Fibroblast of skin of abdomen (primary cell): ENCODE measurements at places on chromosomes 6 and 20.
A peak's percentile ranks its signal among the peaks of the same experiment; 100 is the strongest.

DNA sequence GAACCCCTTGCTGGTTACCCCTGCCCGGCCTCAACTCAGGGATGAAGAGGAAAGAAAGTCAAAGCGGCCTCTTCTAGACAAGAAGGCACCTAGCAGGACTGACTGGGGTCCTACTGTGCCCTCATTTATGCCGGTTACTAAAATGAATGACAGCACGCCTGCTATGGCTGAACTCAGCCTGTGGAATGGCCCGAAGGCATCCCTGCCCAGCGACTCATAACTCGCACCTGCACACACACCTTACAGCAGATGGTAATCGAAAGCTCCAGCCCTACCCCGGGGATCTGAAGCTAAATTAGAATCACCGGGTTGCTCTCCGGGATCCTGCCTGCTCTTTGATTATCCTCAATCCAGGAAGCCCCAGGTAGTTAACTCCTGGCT lies 747 bp upstream of the TXNDC5 start:
- DNase-seq, result no peak

DNA sequence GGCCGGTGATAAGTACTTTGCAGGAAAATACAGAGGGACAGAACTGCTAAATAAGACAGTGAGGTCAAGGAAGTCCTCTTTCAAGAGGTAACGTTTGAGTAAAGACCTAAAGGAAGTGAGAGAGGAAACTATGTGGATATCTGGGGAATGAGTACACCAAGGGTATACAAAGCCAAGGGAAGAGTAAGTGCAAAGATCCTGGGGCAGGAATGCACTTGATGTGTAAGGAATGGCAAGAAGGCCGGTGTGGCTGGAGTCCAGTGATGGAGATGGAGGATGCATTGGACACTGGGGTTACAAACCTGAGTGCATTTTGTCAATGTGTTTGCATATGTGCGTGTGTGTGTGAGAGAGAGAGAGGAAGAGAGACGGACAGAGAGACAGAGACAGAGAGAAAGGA lies 32.1 kb upstream of the TGM2 start:
- DNase-seq, result no peak

DNA sequence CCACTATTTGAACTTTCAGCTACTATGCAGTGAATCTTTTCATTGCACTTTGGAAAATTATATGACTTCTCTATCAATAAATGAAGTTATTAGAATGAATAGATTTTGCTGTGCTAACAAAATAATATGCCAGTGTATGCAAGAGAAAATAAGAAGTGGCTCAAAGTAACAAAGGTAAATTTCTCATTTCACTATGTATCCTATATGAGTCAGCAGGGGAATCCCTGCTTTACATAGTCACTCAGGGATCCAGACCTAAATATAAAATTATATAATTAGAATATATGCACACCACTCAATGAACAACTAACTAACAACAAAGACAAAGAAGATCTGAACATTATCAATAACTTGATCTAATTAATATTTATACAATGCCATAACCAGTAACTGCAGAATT lies 390.8 kb upstream of the IRAK1BP1 start:
- DNase-seq, result no peak

GRCh38 chr6:27049863-27050781 lies 197.4 kb upstream of the PRSS16 start:
- no peak for DNase-seq

DNA sequence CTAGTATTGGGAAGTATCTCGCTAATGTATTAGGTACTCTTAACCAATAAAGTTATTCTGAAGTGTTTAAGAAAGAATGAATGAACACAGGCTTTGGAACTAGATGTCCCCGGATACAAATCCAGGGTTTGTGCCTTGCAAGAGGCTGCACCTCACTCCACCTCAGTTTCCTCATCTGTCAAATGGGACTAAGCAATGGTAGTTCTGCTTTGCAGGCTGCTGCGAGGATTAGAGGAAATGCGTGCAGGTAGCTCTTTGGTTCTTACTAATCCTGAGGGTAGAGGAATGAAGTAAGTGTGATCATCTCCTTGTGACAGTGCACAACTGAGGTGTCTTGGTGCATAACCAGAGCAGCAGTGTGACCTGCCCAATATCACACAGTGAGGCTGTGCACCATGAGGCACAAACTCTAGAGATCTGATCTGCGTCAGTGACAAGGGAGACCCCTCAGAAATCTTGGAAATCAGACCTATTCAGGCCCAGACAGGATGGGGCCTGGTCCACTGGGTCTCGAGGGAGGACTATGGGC lies 26.7 kb downstream of the ADA start:
- no peak for DNase-seq

GRCh38 chr20:7426890-7427496 lies 513.3 kb downstream of the HAO1 start:
- no peak for DNase-seq

DNA sequence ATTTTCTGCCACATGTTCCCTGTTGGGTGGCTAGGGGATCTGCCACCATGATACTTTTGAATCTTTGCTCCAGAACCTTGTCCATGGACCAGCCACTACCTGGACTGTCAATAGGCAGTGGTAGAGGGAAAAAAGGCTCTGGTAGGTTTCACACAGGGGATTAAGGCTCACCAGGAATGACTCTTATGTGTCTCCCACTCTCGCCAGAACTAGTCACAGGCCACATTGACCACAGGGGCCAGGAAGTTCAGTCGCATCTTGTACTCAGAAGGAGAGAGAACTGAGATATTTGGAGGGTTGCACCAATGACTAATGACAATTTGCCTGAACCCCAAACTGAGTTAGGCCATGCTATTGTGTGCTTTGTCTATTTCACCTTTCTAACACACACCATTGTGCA lies 23.6 kb upstream of the APCDD1L start:
- peak; percentile 25 for DNase-seq

GRCh38 chr6:40185486-40185885 lies 251.2 kb upstream of the MOCS1 start:
- DNase-seq, result no peak

GRCh38 chr6:20911712-20912111 lies 377.5 kb downstream of the CDKAL1 start:
- no peak for DNase-seq

GRCh38 chr6:27019651-27020552 lies 227.6 kb upstream of the PRSS16 start:
- DNase-seq, result peak; percentile 89

DNA sequence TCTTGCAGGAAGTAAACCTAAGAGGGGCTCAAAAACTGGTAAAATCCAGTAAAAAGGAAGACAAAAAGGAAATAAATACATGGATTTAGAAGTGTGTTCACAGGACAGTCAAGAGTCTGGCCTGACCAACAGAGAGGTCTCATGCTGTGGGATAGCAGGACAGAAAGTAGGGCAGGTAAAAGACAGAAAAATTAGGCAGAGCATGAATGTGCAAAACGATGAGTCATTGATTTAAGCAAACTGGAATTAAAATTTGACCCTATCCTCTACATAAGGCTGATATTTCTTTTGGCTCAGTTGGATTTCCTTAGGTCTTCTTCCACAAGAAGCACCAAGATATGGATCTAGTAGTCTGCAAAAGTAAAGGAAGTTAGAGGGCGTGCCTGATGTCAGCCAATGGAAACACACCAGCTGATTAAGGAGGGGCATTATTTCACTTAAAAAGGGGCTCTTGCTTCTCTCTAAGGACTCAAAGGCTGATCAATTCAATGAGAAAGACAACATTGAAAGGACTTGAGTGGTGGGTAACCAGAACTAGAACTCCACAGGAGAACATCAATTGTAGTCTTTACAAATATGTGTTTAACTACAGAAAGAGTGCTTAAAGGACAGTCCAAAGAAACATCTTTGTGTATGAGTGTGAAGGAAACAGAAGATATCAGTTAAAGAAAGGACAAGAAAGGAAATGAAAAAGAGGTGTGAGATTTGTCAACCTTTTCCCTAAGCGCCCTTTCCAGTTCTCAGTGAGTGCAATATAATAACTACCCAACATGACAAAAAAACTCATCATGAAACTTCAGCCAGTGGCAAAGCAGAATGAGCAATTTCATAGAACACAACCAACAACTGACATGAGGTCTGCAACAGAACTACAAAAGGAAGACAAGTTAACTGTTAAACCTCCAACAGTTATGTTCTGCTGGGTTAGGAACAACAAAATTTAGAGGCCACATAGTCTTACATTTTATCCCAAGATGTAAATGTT lies 19.4 kb upstream of the MYB start:
- no peak for DNase-seq

DNA sequence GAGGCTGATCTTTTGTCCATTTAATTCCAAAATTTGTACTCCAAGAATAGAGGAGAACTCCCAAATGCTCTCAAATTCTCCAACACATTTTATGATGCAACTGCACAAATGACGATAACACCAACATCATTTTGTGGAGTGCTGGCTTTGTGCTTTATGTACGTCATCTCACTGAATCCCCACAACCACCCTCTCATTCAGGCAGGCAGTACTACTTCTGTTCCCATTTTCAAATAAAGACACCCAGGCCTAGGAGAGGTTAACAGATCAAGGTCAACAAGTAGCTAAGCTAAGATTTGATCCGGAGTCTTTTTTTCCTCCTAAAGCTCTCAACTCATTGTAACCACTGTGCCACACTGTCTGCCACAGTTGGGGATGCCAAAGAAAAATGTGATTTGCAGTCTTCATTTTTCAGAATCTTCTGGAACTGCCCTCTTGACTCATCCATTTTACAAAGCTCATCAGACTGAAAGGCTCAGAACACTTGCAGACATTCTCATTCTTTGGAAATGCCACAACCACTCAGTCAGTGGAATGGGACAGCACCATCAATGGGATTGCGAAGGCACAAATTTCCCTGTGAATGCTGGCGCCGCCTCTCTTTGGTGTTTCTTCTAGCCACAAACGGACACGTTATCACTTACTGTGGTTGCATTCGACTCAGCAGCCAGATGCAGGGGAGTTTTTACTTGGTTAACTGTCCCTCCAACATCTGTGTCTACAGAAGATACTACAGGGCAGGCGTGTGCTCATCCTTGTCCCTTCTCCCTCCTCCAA lies 184.4 kb downstream of the GJA10 start:
- peak; percentile 34 for DNase-seq

GRCh38 chr6:113921299-113921904 lies 49.5 kb downstream of the HDAC2 start:
- no peak for DNase-seq

DNA sequence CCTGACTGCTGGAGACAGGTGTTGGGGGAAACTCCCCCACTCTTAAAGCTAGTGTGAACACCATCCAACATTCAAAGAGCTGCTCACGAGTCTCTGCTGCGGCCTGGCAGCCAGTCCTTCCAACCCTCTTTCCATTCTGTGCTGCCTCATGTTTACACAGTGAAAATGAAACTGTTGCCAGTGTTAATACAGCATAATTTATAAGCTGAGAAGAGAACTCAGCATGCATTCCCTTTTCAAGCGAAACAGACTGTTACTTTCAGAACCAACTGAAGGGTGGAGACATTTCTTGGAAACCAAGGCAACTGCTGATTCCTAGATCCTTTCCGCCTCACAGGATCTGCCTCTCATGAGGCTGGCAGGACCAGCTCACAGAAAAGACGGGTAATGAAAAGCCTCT lies 533.8 kb upstream of the ID4 start:
- DNase-seq, result no peak

- DNase-seq, result no peak
Measured at GRCh38 chr6:113464536-113464935, 392.6 kb upstream of the MARCKS start.

DNA sequence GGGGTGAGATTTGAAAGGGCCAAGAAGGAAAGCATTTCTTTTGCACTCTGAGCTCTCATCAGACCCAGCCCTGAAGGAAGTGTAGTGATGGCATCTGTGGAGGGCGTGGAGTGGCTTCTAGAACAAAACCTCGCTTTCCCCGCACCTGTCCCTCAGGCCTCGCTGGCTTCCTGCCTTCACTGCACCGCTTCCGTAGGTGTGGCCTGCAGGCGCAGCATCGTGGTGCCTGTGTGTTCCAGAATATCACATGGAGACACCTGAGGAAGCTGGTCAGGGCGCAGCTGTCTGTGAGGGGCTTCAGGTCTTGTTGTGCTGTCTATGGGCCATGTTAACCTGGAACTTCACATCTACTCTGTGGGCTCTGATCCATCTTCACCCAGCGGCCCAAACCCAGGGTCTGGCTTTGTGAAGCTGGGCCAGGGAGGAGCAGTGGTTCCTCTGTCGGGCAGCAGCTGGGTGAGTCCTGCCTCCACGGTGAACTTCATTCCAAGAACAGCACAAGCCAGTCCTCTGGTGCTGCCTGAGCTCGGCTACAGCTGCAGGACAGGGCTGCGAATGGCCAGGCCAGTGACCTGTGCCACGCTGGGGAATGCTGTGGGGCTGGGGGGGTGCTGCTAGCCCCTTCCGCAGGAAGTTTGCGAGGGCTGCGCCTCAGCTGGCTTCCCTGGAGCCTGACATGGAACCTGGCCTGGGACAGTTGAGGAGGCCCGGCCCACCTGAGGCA lies 40.9 kb downstream of the DSTN start:
- no peak for DNase-seq

DNA sequence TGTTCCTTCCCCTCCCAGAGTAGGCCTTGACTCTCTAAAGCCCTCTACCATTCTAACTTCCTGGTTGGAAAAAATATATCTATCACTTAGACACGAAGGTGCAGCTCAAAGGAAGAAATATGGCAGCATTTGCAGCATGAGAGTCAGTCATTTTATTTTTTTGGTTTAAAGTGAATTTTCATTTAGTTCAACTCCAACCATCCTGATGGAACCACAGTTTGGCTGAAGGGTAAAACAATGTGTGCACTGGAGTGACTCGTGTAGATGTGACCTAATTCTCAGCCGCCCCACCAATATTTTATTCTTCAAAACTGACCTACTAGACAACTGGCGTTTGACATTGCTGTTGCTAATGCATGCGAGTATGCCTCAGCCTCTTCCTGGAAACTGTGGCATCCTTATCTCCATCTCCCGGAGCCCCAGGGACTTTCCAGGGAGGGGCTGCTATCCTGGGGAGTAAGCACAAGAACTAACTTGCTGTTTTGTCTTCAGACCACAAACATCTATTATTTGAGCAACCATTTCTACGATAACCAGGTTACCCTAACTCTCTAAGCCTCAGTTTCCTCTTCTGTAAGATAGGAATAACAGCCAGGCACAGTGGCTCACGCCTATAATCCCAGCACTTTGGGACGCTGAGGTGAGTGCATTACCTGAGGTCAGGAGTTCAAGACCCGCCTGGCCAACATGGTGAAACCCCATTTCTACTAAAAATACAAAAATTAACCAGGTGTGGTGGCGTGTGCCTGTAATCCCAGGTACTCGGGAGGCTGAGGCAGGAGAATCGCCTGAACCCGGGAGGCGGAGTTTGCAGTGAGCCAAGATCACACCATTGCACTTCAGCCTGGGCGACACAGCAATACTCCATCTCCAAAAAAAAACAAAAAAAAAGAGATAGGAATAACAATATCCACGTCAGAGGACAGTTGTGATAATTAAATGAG lies 148.7 kb upstream of the JARID2 start:
- DNase-seq, result no peak

DNA sequence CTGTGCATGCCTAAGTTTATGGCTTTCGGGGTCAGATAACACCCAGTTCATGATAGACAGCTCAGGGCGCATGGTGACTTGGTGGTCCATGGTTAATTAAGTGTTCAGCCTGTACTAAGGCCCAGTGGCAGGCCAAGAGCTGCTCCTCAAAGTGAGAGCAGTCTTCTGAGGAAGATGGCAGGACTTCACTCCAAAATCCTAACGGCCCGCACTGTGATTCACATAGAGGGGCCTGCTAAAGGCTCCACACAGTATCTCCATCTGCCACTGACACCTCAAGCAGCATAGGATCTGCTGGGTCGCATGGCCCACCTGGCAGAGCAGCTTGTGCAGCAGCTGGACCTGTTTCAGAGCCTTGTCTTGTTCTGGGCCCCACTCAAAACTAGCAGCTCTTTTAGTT lies 10.6 kb upstream of the CST7 start:
- no peak for DNase-seq

GRCh38 chr20:1891263-1892118 lies 3.7 kb upstream of the SIRPA start:
- no peak for DNase-seq

- DNase-seq, result no peak
Measured at GRCh38 chr6:51765230-51765629, 322.2 kb downstream of the PKHD1 start.
